ENCODE measurements at places on chromosomes 7 and 10.

DNA sequence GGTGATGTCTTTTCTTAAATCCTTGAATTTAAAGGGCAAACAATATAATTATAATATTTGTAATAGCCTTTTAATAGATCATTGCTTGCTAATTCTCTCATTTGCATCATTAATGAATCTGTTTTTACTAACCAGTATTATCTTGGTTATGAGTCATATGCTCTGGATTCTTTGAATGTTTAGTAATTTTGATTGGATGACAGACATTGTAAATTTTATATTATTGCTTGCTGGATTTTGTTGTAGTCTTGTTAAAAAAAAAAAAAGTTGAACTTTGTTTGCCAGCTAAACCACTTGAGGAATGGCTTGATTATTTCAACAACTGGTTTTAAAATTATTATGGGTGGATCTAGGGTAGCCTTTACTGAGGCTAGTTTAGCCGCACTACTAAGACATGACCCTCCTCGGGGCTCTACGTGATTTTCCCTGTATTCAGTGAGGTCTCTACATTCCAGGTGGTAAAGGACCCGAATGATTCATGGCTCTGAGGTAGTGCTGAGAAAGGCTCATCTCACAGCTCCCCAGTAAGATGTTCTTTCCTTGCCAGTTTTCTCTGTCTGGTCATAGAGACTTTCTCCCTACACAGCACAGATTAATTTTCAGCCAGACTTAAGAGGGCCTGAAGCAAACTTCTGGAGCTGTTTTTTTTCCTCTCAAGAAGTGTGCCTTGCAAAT lies 8.5 kb downstream of the C10orf90 start:
- DNase-seq: no peak

- DNase-seq: peak; percentile 59
Observed at GRCh38 chr7:25894002-25894901, 257.7 kb upstream of the NFE2L3 start.

DNA sequence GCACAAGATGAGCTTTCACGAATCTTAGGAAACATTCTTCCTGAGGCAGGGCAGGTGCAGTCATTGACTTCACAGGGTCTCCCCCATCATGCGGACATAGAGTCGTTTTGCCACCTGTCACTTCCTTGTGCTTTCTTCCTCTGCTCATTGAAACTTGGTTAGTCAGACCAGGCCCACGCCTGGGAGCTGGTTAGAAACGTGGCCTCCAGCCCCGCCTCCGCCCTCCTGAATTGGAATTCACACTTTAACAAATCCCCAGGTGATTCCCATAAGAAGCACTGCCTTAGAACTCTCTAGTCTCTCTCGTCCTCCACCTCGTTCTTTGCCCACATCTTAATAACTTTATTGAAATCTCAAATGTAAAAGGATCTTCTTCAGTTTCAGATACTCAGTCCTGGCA lies 265.5 kb upstream of the FZD8 start:
- no peak for DNase-seq

- DNase-seq: no peak
Observed at GRCh38 chr10:87878664-87879459, 15.4 kb downstream of the PTEN start.

DNA sequence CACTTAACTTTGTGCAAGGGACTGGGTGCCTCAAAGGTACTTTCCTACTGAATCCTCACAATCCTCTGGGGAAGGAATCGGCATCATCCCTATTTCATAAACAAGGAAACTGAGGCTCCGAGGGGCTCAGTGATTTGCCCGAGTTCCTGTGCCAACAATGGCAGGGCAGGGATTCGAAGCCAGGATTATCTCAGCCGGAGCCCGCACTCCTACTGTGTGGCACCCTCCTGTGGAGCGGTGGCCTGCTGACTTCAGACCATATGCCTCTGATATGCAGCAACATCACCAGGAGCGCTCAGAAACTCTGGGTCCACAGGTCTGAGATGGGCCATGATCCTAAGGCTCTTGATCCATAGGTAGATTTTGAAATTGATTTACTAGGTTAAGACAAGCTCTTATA lies 46.6 kb downstream of the PODXL start:
- no peak for DNase-seq

- no peak for DNase-seq
Observed at GRCh38 chr7:71787513-71787912, 624.6 kb downstream of the CALN1 start.

DNA sequence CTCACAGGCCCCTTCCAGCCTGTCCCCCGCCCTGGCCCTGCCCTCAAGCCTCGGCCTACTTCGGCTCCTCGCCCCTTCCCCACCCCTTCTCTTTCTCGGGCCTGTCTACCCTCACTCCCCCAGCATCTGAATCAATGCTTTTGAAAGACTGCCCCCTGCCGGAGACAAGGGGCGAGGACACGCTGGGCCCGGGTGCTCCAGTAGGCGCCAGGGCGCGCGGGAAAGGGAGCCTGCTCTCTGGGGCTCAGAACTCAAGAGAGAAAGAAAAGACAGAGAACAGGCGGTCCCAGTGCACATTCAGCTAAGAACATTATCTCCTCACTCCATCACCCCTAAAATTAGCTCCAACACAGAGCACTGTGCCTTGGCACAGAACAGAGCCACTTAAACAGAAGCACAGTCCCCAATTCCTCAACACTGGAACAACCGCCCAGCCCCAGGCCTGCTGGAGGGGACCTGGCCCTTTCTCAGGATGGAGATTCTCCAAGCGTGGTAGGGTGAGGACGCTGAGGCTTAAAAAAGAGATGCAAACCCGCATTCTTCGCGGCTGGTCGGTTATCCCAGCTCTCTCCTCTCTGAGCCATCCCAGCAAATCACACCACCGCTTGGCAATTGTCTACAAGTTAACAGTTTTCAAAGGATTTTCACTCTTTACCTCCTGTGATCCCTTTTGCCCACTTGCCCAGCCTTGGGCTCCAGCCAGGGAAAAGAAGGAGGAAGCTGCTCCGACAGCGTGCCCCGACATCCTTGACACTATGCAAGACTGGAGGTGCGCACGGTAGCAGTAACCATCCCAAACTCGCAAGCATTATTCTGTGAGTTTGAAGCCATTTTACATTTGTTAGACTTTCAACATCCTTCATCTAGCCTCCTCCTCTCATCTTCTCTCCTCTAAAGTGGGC lies 2.1 kb downstream of the GIGYF1 start:
- peak; percentile 87 for DNase-seq

DNA sequence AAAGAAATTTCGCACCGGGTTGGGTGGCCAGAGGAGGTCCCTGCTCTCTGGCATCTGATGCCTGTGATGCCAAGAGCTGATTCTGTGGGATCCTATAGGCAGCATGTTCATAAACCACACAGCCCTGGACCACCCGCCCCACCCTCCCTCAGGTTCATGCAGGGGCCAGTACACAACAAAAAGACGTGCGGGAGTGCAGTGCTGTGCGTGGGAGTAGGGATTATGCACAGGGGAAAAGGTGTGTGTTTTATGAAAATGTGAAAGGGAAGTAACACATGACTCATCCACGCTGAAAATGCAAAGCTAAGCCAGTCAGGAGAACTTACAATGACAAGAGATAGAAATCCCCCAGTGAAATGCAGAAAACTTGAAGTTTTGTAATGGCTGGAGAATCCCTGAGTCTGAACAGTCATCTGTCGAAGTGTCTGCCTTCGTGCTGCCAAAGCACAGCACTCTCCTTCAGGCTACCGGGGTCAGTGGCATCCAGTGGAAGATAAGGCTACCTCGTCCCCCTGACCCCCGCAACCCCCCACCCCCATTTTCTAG lies 1.1 kb downstream of the KIAA1217 start:
- no peak for DNase-seq

GRCh38 chr10:52729271-52730104 lies 43.1 kb downstream of the MBL2 start:
- no peak for DNase-seq

DNA sequence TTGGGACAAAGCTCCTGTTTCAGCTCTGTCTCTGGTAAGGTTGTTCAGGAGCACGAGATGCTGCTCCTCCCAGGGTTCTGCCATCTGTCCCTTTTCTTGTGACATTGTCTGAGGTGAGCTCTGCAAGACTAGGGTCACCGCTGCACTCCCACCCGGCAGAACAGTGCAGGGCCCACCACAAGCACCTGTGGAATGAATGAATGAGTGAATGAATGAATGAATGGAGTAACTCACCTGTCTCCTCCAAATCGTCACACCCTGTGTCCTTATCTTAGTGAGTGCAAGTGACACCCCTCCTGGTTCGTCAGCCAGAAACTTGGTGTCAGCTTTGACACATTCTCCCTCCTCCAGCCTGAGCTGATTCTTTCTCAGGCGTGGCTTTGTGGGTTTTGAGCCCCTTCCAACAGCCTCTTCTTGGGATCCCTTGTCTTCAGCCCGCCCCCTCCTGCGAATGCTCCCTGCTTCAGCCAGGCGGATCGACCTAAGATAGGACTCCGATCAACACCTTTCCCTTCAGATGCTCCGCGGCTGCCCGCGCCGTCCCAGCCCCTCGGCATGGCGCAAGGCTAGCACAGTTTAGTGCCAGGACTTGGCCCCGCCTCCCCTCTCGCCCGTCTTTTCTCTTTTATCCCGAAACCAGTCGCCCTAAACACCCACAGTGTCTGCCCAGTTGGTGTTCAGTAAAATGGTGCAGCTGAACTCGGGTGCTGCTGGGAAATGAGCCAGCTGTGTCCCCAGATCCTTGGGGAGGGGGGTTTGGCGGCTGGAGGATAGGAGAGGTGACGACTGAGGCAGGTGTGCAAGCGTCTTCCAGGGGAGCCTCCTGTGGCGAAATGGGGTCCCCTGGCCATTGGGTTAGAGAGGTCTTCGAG lies 89.3 kb downstream of the BEND7 start:
- no peak for DNase-seq

- no peak for DNase-seq
Observed at GRCh38 chr10:75243426-75243825, 7.7 kb upstream of the COMTD1 start.

GRCh38 chr7:37441386-37441760 lies 7.3 kb downstream of the ELMO1 start:
- no peak for DNase-seq

DNA sequence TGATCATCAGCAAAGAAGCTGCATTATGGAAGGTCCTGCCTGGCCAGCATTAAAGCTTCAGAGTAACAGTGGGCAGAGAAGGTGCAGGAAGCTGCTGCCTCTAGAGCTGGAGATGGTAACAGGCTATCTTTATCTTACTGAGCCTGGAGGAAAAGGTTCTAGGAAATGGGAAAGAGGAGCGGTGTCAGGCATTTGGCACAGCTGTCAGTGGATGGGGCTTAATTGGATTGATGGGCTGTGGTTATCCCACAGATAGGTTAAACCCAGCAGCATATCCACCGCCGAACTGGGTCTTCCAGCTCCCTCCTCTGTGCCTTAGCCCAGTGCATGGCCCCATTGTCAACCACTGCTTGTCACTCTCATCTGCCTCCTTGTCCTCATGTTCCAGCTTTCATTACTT lies 127.6 kb downstream of the CCNY start:
- DNase-seq: no peak

DNA sequence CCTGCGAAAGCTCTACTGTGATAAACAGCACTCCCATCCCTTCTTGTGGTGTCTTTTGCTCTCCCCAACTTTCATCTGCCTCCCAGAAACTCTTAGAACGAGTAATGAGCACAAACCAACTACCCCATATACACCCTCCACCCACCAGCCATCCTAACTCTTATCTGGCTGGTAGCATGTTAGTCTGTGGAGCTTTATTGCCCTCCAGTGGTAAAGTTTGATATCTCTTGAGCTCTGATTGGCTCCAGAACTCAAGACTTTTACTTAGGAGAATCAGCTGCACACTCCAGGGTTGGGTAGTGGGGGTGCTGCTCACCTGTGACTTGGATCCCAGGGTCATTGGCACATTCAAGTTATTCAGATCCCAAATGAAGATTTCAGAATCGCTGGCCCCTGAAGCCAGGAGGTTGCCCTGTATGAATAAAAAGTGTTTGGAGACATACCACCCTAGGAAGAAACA lies 10.9 kb downstream of the SEC31B start:
- peak; percentile 83 for DNase-seq

GRCh38 chr10:63064706-63065105 lies 68.4 kb upstream of the NRBF2 start:
- no peak for DNase-seq

- DNase-seq: no peak
Observed at GRCh38 chr7:115005251-115005650, 83.4 kb downstream of the MDFIC start.

All from CD4-positive, alpha-beta T cell treated with Interferon alpha-2 for 1 hour (primary cell).